ENCODE measurements at places on chromosomes 2 and 18.
A peak's percentile ranks its signal among the peaks of the same experiment; 100 is the strongest.

DNA sequence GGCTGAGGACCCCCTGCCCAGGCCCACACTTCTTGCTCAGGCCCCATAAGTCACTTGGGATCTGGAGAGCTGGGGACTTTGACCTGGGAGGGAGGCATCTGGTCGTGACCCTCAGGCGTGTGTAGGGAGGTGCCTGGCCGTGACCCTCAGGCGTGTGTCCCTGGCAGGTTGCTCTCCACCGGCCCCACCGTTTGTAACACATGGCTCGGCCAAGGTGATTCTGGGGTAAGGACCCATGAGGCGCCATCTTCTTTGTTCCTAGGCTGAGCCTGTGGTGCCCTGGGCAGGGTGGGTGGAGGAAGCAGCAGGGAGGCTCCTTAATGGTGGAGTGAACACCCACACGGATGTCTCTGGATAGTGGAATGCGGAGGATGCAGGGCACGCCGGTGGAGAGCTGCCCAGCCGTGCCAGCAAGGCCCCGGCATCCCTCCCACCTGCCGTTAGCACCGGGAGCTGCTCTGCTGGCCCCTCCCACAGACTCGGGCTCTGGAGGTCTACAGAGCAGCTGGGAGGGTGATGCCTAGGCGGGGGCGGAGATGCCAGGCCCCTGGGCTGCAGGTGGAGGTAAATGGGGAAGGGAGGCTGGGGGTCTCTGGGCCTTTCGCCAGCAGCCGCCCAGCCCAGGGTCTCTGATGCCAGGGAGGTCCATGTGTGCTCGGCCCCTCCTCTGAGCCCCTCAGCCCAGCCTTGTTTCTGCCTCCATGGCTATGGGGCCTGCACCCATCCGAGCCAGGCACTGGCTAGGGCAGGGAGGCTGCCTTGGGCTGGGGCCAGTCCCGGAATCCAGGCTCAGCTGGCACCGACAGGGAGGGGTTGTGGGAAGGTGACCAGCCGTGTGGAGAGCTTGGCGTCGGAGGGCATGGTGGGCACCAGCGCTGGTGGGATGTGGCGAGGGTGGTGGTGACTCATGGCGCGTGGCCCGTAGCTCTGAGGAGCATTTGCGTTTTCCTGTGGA lies 1.1 kb upstream of the GAL3ST2 start:
- DNase-seq: no peak

DNA sequence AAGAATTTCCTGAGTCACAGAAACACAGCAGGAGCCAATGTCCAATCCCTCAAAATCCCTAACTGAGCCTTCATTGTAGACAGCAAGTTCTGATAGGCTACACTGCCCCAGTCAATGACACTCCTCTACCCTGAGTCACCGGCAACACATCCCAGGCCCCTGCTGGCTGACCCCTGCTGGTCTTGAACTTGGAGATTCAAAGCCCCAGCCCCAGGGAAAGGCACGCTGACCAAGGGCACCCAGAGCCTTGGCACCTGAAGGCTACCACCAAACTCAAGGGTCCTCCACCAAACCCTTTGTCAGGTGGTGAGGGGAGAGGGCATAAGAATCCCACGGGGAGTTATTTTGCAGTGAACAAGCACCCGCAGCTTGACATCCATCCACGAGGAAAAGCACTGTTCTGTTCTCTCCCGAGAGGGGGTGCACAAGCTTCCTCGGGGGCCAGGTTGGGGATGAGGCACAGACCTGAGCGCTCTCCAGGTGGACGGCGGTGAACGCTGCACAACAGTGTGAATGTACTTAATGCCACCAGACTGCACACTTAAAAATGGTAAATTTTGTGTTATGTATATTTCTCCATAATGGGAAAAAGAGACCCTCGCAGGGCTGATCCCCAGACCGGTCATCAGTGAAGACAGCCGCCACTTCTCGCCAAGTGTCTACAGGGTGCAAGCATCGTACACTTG lies 46.9 kb downstream of the TFCP2L1 start:
- peak; percentile 1 for DNase-seq

DNA sequence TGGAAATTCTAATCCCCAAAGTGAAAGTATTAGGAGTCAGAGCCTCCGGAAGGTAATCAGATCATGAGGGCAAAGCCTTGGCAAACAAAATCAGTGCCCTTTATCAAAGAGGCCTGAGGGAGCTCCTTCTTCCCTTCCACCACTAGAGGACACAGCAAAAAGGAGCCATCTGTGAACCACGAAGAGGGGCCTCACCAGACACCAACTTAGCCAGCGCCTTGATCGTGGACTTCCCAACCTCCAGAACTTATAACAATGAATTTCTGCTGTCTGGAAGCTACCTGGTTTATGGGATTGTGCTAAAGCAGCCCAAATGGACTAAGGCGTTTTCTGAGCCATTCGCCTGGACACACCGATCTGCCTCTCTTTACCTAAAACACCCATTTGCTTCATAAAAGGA lies 133.1 kb downstream of the EIPR1 start:
- no peak for DNase-seq

- peak; percentile 53 for DNase-seq
Measured at GRCh38 chr2:20065885-20066602, 14.6 kb upstream of the LAPTM4A start.

GRCh38 chr2:10631405-10631804 lies 58.4 kb downstream of the NOL10 start:
- no peak for DNase-seq
